Neural crest cell (in vitro differentiated cells): ENCODE measurements at places on chromosomes 16 and 17.

DNA sequence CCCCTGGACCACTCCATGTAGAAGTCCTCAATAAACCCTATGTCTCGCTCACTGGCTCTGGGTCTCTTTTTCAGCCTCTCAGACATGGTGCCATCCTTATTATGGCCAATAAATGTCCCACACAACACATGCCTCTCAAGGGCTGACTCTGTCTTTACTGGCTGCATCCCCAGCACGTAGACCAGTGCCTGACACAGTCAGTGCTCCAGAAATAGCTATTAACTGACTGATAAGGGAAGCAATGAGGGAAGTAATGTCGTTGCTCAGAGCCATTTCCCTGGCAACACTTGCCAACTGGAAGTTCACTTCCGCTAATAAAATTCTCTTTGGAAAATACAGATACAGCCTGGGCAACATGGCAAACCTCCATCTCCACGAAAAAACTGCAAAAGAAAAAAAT, 19.1 kb upstream of the APOH start:
- no peaks in the 10 kb centered on the region for H3K36me3 ChIP-seq
- H3K27ac ChIP-seq, result no peak overlapping the region
- no peak for DNase-seq
- H3K27me3 ChIP-seq, result no peaks in the 10 kb centered on the region
- H3K4me3 ChIP-seq, result no peak overlapping the region

GRCh38 chr17:8465356-8465755, 29.7 kb downstream of the NDEL1 start:
- H3K4me3 ChIP-seq, result no peak overlapping the region
- no peaks in the 10 kb centered on the region for H3K4me1 ChIP-seq
- no peak overlapping the region for H3K27ac ChIP-seq
- no peaks in the 10 kb centered on the region for H3K27me3 ChIP-seq
- peaks cover 2% of the 10 kb centered on the region for H3K36me3 ChIP-seq

- no peaks in the 10 kb centered on the region for H3K36me3 ChIP-seq
- H3K27me3 ChIP-seq, result peaks cover 15% of the 10 kb centered on the region
- peaks cover 7% of the 10 kb centered on the region for H3K4me1 ChIP-seq
- DNase-seq, result no peak
- H3K27ac ChIP-seq, result no peak overlapping the region
Observed at GRCh38 chr17:17413821-17414220, 63.0 kb upstream of the MED9 start.

DNA sequence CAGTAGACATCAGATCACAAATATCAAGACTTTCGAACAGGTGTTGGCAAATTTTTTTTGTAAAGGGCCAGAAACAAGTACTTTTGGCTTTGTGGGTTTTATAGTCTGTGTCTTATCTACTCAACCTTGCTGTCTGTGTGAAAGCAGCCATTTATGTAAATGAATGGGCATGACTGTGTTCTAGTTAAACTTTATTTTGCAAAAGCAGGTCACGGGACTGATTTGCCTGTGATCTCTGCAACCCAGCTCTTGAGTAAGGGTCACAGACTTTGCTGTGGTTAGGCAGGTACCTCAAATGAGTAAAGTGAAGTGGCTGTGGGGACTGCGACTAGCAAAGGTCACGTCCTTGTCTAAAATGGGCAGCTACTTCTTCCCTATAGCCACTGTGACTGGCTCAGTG, 136.5 kb downstream of the FTO start:
- H3K36me3 ChIP-seq, result peaks cover 9% of the 10 kb centered on the region
- no peak overlapping the region for H3K4me3 ChIP-seq
- H3K27me3 ChIP-seq, result no peaks in the 10 kb centered on the region
- H3K27ac ChIP-seq, result no peak overlapping the region

GRCh38 chr16:70294385-70295025, 4.5 kb upstream of the DDX19B start:
- DNase-seq, result no peak
- peaks cover 16% of the 10 kb centered on the region for H3K4me1 ChIP-seq
- no peak overlapping the region for H3K27ac ChIP-seq
- H3K27me3 ChIP-seq, result no peaks in the 10 kb centered on the region
- H3K4me3 ChIP-seq, result no peak overlapping the region

DNA sequence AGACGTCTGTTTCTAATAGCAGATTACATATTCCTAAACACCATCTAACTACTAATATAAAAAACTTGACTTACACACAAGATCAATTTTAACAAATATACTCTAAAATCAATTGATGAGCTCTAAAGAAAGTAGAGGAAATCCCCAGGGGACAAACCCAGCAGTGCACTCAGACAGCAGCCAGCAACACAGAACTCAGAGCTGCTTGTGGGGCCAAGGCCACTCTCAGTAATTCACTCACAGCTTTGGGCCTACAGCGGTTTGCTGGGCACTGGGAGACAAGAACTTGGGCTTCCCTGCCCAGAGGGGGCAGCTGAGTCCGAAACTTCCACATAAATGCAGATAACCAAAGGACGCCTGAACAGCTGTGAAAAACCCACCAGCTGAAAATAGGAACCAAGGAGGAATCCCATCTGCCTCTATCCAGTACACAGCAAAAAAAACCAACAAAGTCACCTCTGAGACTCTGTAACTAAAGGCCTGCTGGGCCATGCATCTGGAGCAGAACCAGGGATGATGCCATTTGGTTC, 21.4 kb downstream of the NPLOC4 start:
- no peak for DNase-seq
- no peaks in the 10 kb centered on the region for H3K4me1 ChIP-seq
- H3K36me3 ChIP-seq, result peaks cover 20% of the 10 kb centered on the region
- H3K27ac ChIP-seq, result no peak overlapping the region
